ENCODE measurements at places on chromosomes 2 and 18.

DNA sequence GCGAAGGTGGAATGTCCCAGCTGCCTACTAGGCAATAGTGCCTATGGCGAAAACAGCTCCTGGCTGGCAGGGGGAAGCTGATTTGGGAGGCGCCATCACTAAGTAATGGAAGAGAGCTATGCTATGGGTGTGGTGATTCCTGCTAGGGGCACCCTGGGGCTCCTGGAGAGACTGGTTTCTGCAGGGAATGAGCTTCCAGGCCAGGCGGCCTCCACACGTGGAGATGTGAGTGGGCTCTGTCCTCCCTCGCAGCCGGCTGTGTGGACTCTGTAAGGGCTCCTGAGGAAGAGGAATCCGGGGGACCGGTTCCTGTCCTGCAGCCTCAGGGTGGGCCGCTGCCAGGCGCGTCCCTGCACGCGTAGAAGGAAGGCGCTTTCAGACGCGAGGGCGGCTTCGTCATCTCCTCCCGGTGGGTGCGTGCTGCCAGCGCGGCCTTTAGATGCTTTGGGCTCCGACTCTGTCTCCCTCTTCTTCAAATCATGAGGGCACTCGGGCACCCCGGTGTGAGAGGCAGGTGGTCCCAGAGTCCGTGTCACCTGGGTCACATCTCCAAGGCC is 55.5 kb upstream of the ANKRD62 start:
- DNase-seq: peak; percentile 23

DNA sequence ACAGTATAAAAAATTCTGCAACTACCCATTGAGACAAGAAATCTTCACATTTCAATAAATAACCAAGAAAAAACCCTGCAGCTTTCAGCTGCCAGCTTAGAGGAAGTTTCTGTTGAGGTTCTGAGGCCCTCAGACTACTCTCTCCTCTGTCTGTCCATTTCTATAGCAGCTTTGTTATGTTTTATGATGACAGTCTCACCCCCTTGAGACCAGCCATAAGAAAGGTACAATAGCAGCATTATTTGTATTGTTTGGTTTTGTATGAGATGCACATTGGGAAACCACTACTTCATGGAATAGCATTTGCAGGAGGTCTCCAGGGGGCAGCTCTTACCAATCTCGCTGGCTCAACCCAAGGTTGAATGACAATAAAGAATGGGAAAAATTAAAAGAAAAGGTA is 334.6 kb upstream of the VRK2 start:
- DNase-seq: no peak

GRCh38 chr2:12714391-12715221 is 2.1 kb upstream of the TRIB2 start:
- peak; percentile 64 for DNase-seq

DNA sequence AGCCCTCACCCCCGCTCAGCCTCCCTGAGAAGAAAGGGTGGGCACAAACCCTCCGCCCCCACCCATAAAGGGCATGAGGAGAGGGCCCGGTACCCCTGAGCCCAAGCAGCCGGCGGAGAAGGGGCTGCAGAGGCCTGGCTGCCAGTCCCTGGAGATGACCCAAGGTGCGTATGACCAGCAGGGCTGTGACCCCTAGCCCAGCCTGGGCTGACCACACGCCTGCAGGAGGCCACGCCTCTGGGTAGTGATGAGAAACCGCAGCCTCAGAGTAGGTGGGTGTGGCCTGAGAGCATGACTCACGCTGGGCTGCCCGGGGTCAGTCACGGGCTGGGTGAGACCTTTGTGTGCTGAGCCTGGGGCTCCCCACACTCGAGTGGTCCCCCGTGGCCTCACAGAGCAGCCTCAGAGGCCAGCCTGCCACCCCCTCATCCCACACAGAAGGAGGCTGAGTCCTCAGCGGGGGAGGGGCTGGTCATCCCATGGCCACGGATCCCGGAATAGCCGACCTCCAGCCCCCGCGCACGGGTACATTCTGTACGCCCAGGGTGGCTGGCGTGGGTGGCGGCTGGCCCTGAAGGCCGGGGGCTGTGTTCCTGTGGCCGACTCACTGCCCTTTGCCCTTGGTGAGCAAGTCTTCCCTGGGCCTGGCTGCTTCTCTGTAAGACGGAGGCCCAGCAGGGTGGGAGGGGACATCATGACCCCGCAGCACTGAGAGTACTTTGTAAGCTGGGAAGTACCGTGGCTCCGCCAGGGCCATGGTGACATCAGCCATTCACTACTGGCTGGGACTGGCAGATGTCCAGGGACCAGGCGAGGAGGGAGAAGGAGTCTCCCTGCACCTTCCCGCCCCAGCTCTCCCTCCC is 110.8 kb upstream of the OTOS start:
- peak; percentile 78 for DNase-seq

GRCh38 chr2:108988796-108989713 is at the start of gene EDAR:
TSS of gene EDAR (minus strand) at chr2:108989220. CDS start at chr2:108931014, 58,206 bp downstream.
- peak; percentile 31 for DNase-seq

DNA sequence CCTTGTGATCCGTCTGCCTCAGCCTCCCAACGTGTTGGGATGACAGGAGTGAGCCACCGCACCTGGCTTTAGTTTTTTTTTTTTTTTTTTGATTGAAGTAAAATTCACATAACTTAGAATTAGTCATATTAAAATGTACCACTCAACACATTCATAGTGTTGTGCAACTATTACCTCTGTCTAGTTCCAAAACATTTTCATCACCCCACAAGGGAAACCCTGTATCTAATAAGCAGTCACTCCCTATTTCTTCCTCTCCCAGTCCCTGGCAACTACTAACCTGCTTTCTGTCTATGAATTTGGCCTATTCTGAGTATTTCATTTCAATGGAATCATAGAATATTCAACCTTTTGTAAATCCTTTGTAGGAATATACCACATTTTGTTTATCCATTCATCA is 123.9 kb upstream of the FAM117B start:
- DNase-seq: peak; percentile 15

DNA sequence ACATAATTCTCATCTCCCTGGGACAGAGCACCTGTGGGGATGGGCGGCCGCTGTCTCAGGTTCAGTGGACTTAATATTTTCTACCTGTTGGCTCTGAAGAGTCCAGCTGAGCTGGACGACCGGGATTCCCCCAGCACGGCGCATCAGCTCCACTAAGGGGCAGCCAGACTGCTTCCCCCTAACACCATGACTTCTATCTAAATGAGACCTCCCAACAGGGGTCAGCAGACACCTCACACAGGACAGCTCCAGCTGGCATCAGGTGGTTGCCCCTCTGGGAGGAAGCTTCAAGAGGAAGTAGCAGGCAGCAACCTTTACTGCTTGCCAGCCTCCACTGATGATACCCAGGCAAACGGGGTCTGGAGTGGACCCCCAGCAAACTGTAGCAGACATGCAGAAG is 226.0 kb upstream of the DSEL start:
- DNase-seq: no peak

DNA sequence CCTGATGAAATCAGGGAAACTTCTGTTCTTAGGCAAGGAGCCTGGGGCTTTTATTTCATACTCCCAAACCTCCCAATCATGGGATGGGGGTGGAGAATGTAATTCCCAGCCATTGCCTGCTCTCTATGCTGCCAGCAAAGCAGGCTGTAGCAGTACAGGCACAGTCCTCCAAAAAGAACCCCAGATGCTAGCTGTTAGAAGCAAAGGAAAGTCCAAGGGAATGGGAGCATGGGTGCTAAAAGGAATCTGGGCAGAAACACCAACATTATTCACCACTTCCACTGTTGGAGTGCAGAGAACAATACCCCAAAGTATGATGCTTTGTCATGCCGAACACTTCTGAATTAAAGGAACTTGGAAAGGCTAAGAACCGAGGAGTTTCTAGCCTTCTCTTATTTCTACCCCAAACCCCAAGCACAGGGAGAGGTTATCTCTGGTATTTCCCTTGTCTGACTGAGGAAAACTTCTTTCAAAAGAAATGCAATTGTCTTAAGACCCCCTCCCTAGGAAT is 24.7 kb downstream of the MDH1 start:
- DNase-seq: peak; percentile 58

DNA sequence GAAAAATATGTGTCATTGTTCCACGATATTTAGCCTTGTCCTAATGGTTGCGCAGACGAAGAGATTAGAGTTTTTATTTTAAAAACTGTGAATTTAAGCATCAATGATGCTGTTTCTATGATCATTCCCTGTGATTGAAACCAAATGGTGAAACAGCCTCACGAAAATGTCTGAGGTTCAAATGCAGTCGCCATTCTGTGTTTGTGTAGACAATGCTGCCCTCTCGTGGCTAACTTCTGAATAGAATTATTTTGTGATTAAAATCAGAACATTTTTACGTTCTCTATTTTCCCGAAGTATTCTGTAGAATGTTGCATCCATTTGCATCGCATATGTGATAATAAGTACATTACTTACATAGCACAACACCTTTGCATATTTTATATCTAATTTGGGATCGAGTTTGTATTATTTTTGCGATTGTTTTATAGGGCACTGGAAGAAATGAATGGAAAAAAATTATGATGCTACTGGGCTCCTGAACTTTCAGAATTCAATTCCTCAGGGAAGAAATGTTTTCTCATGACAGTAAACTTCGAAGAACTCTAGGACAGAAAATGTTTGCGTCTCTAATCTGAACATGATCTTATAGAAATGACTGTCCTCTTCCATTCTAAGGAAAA is 54.8 kb upstream of the CREB1 start:
- DNase-seq: peak; percentile 17

DNA sequence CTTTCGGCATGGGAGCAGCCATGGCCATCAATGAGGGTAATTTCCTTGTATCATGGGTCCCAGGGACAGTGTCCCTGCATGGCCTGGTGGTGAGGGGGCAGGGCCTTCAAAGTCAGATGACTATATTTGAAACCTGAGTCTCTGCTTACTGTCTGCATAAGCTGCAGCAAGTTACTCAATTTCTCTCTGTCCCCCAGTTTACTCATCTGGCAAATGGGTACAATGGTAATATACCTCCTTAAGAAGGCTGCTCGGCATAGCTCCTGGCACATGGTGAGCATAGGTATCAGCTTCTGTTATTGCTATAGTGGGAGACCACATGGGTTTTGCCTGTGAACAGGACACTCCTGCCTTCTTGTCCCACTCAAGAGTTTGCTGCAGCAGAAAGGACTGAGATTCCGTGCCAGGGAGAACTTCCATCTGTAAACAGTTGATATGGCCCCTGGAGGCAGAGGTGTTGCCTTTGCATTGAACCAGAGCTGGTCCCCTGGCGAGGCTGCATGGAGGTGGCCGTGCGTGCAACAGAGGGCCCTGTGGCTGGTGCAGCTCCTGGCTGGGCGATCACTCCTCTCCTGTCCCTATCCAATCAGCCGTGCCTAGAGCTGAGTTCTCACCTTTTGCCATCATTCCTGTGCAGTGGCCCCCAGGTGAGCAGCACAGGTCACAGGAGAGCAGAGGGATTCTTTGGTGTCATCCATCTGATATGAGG is 22.7 kb upstream of the IGFBP5 start:
- no peak for DNase-seq

DNA sequence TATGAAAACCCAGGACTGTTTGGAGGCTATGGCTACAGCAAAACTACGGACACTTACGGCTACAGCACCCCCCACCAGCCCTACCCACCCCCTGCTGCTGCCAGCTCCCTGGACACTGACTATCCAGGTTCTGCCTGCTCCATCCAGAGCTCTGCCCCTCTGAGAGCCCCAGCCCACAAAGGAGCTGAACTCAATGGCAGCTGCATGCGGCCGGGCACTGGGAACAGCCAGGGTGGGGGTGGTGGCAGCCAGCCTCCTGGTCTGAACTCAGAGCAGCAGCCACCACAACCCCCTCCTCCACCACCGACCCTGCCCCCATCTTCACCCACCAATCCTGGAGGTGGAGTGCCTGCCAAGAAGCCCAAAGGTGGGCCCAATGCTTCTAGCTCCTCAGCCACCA is 12.1 kb downstream of the HOXD3 start:
- DNase-seq: no peak

DNA sequence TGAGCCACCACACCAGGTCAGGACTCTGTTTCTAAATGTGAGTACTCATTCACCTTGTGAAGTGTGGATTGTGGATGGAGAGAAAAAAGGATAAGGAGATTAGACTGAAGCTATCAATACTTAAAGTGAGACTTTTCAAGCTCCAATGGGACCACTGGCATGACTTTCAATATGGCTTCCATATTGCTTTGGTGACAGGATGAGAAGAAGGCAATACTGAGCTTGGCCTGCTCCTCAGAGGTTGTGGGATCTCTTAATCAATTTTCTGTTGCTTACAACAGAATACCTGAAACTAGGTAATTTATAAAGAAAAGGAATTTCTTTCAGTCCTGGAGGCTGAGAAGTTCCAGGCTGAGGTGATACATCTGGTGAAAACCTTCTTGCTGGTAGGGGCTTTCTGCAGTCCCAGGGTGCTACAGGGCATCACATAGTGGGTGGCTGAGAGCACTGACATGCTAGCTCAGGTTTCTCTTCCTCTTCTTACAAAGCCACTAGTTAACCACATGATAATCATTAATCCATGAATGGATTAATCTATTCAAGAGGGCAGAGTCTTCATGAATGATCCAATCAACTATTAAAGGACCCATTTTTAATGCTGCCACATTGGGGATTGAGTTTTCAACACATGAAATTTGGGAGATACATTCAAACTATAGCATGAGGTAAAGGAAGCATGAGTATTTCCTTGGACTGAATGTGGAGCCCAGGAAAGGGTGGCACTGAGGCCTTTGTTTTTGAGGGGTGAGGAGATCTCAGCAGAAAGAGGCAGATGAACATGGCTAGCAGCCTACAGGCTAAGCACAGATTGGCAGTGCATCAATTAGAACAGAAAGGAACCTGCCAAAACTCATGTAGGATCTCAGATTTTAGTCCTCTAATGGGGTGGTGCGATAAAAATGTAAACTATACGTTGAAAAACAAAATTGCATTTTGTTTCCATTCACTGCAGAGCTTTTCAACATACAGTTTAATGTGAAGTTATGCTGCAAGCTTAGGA is 274.5 kb downstream of the PIK3C3 start:
- DNase-seq: no peak

DNA sequence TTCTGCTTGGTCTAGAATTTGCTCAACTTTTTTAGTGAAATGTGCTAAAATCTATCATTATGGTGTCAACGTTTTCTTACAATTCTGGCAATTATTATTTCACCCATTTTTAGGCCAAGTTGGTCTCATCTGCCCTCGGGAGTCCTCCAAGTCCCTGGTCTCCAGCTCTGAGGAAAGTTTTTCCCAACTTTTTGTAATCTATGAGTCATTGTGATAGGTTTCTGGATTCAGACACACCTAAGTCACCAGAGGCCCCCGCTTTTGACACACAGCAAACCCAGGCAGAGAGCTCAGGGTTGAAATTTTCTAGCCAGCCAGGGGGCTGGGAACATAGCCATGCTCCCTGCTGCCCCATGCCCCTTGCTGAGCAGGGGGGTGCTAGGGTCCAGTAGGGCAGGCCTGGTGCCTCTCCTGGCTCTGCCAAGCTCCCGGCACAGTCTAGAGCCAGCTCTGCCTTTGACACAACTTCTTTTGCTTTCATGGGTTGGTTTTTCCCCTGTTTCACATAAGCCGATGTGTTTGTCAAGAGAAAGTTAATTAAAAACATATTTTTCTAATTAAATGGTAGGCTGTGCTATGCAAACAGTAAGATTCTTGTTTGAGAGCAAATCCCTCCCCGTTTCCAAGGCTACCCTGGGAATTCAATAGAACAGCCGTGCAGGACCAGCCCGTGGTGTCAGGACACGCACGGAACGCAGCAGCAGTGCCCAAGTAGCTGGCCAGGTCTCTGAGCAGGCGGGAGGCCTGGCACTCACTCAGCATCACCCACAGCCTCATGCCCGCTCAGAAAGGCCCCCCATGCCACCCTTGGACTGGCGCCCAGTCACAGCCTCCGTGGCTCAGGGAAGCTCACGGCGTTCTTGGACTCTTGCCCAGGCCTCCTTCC is 25.5 kb upstream of the SNED1 start:
- DNase-seq: peak; percentile 14

GRCh38 chr2:235262750-235263149 is 231.1 kb upstream of the AGAP1 start:
- DNase-seq: no peak

GRCh38 chr2:63044362-63045327 is 6.0 kb upstream of the OTX1 start:
- no peak for DNase-seq
